ENCODE measurements at places on chromosomes 2 and 18.
A peak's percentile ranks its signal among the peaks of the same experiment; 100 is the strongest.

- DNase-seq = peak; percentile 19
These were observed 166.7 kb downstream of the FHOD3 start for GRCh38 chr18:36464126-36464651.

- DNase-seq = no peak
These were observed 182.4 kb downstream of the GFPT1 start for GRCh38 chr2:69204654-69205053.

- DNase-seq = no peak
These were observed 123.6 kb downstream of the DNAH7 start for GRCh38 chr2:195945056-195945455.

DNA sequence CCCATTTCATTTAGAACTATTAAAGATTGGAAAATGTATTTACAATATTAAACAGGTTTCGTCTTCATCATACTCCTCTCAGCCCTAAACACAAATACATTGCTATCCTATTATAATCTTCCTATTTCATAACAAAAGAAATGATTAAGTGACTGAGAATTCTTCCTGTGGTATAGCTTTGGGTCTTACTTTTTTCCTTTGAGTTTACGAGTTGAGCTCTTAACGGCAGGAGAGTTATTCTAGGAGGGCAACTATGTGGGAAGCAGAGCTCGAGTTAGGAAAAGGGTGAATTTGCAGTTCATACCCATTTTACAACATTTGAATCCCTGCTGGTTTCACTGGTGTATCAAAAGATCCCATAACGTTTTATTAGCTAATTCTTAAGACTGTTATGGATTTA, 105.0 kb downstream of the FIGN start:
- no peak for DNase-seq

GRCh38 chr2:60553495-60554073, at the start of gene BCL11A:
TSS of gene BCL11A (minus strand) at chr2:60553654. CDS start at chr2:60553270, 384 bp downstream.
- DNase-seq = peak; percentile 72

GRCh38 chr2:63189026-63189425, 138.4 kb downstream of the OTX1 start:
- no peak for DNase-seq

- DNase-seq = no peak
These were observed 12.3 kb downstream of the CROCC2 start for GRCh38 chr2:240918258-240919091.

DNA sequence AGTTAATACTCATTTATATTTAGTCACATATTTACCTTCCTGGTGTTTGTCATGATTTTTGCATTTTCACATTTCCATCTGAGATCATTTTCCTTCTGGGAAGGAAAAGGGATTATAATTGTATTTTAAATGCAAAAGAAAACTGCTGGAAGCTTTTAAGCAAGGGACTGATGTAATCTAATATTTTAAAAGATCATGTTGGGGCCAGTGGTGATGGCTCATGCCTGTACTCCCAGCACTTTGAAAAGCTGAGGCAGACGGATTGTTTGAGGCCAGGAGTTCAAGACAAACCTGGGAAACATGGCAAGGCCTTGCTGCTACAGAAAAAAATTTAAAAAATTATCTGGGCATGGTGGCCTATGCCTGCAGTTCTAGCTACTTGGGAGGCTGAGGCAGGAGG, 149.0 kb downstream of the MIB1 start:
- DNase-seq = no peak

DNA sequence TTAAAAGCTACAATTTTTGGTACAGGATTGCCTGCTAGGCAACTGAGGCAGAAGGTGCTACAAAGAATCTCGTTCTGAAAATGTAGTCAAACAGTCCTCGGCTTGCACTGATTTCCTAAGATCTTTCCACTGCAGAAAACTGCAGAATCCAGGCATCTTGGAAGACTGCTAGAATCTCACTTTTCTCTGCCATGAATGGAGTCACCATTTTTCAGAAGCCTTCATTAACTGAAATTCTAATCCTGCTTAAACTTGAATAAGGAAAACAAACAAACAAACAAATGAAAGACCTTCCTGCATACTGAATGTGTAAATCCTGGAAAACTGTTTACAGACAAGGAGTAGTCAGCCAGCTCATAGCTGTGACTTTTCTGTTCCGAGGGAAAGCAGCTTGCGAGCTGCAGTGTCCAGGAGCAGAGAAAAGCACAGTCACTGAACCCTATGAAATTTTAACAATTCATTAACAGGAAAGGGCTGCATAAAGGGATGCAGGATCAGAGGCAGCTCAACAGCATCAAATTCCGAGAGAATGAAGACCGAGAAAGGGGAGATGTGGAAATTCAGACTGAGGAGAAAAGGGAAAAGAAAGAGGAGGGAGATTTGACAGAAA, 210.5 kb upstream of the PIK3C3 start:
- no peak for DNase-seq

- no peak for DNase-seq
These were observed 211.5 kb downstream of the IKZF2 start for GRCh38 chr2:212939777-212940531.

Data from hindlimb muscle (tissue), 1 donor.